ENCODE measurements at places on chromosomes 16 and 17. TPM values are rescaled to one million over a fixed set of nuclear protein-coding genes. Genes with fewer than 3 reads are reported as not detected.

TMEM235 gene
- polyA plus RNA-seq: not detected

- no peak for DNase-seq
These were observed 31.9 kb upstream of the CBX4 start for GRCh38 chr17:79871131-79871530.

GRCh38 chr17:38428112-38428642 lies at the start of gene ARHGAP23:
ARHGAP23 (plus strand) TSS chr17:38428464; CDS start chr17:38428486, 22 bp downstream.
- DNase-seq: no peak

HBZ gene
- 4.9 TPM for polyA plus RNA-seq

DNA sequence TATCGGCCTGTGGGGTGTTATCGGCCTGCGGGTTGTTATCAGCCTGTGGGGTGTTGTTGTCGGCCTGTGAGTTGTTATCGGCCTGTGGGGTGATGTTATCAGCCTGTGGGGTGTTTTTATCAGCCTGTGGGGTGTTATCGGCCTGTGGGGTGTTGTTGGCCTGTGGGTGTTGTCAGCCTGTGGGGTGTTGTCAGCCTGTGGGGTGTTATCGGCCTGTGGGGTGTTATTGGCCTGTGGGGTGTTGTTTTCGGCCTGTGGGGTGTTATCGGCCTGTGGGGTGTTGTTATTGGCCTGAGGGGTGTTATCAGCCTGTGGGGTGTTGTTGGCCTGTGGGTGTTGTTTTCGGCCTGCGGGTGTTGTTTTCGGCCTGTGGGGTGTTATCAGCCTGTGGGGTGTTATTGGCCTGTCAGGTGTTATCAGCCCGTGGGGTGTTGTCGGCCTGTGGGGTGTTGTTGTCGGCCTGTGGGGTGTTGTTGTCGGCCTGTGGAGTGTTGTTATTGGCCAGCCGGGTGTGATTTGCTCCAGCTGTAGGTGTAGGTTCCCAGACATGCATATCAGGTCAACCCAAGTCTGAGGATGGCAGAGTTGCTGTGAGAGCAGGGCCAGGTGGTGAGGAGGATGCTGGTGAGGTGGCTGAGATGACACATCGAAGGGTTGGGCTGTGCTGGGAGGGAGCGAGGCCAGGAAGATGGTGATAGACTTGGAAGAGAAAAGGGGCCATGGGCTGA lies 7.1 kb downstream of the TRARG1 start:
- no peak for DNase-seq

TBC1D3K gene
- polyA plus RNA-seq: not detected

DNA sequence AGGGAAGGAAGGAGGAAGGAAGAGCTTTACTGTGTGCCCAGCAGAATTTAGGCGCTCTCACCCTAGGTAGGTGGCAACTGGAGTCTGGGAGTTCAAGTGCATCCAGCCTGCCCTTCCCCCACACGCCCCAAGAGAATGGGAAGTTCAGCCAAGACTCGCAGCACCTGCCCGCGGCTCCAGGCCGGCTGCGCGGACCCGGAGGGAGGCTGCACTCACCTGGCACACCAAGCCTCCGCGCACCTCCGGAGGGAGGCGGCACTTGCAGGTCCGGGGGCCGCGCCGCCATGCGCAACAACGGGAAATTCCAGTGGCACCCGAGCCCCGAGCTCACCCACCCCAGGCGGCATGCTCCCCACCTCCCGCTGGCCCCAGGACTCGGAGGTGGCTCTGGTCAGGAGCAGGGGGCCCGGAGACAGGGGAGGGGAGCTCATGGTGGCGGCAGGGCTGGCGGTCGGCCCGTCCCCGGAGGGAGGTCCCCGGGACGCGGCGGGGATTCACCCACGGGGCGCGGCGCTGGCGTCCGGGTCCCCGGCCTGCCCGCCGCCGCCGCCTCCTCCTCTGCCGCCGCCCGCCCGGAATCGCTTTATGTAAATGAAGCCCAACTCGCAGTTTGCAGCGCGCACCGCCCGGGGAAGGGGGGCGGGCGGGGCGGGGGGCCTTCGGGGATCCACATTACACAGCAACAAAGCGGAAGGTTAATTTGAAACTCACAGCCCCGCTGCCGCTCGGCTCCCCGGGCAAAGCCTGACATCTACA lies at the start of gene ZFHX3:
TSS of gene ZFHX3 (minus strand) at position 593 of the 756 bp plus-strand sequence. CDS start 87,983 bp downstream, outside the sequence.
- DNase-seq: no peak

- no peak for DNase-seq
These were observed 307.7 kb downstream of the WWOX start for GRCh38 chr16:78407191-78407590.

C16orf96 gene
- 0.73 TPM for polyA plus RNA-seq

HOXB6 gene
- 0.80 TPM for polyA plus RNA-seq

DNA sequence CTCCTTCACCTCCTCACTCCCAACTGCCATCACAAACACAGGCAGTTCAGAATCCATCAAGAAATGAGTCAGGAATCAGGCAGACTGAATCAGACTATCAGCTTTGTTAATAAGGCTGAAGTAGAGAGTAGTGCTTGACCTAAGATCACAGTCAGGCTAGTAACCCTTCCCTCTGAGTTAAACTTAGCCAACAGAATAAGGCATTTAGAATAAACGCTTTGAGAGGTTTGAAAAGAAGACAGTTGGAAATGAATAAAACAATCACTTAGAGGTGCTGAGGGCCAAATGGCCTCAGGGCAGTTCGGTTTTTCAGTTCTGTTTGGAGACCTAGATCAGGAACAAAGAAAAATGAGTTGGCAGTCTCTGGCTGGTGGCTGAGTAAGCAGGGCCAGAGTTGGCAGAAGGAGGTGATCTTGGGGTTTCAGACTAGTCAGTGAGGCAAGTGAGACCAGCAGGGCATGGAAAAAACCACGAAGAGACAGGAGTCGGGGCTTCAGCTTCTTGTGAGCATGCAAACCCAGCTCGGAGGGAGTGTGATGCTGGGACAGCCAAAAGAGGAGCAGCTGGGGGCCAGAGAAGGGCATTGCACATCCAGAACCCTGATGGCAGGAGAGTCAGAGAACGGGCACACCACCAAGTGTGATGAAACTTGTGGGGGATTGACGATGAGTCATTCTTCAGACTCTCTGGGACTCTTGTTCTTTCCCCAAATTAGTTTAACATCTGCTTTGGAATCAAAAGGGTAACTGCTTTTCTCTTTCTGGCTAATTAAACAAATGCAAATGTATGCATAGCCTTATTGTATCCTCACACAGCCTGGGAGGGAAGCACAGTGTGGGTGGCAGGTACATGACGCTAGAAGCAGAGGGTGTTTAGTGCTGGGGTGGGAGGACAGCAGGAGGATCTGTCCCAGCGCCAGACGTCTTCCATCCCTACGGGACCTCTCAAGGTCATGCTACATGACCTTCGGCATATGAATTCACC lies 54.8 kb downstream of the SPECC1 start:
- DNase-seq: peak; percentile 52

DNA sequence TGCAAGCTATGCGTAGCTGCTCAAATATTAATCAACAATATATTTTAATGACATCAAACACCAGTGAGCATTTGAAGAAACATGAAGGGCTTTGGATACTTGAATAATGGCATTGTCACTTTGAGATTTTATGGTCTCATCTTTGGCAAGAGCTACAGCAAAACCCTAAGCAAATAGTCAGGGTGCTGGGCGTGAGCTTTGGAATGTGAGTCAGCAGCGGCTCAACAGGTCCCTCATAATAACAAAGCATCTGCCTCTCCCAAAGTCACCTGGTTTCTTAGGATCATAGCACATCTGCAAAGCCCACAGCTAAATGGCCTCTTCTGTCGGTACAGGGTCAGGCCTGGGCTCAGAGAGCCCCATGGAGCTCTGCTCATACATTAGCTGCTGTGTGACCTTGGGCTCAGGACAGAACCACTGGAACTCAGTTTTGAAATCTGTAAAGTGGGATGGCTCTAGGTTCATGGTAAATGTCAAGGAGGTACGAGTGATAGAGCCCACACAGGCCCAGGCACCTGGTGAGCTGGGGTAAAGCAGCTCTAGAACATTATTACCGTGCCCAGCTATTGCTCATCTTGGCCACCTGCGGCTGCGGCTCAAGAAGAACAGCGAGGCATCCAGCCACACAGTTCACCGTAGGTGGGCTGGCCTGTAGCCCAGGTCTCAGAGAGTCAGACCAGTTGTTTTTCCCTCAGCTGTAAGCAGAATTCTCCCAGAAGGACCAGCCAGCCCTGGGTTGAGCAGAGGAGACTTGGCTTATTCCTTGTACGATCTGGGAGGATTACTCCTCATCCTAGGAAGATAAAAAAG lies 544.5 kb upstream of the CDH11 start:
- no peak for DNase-seq

- no peak for DNase-seq
These were observed 3.1 kb upstream of the BANP start for GRCh38 chr16:87948119-87948545.

GRCh38 chr16:81491541-81492188 lies 47.1 kb downstream of the CMIP start:
- peak; percentile 46 for DNase-seq

GRCh38 chr16:83592778-83593177 lies 215.0 kb upstream of the HSBP1 start:
- DNase-seq: no peak

- DNase-seq: no peak
These were observed 10.1 kb upstream of the ARHGAP23 start for GRCh38 chr17:38418062-38418692.

SPNS2 gene
- polyA plus RNA-seq: 7.1 TPM

GRCh38 chr17:4433515-4434031 lies at the start of gene SPNS3:
SPNS3 (plus strand) TSS chr17:4433940; CDS start chr17:4433968, 28 bp downstream.
- no peak for DNase-seq

DNA sequence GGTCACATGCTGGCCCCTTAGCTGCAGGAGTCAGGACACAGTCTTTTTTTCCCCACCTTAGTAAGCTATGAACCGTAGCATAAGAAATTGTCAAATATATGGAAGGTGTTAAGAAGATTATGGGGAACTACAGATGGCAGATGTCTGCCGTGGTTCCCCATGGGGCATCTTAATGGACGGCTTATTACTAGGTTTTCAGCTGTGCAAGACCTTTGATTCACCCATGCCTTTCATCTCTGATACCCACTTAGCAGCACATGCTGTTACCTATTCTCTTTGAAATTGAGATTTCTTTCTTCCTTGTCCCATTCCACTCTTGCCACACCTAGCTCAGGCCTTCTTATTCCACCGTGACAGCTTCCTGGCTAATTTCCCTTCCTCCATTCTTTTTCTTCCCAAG lies 70.7 kb downstream of the RPTOR start:
- DNase-seq: no peak

- DNase-seq: peak; percentile 46
These were observed 204.2 kb upstream of the KCNJ16 start for GRCh38 chr17:69870751-69871199.

DNA sequence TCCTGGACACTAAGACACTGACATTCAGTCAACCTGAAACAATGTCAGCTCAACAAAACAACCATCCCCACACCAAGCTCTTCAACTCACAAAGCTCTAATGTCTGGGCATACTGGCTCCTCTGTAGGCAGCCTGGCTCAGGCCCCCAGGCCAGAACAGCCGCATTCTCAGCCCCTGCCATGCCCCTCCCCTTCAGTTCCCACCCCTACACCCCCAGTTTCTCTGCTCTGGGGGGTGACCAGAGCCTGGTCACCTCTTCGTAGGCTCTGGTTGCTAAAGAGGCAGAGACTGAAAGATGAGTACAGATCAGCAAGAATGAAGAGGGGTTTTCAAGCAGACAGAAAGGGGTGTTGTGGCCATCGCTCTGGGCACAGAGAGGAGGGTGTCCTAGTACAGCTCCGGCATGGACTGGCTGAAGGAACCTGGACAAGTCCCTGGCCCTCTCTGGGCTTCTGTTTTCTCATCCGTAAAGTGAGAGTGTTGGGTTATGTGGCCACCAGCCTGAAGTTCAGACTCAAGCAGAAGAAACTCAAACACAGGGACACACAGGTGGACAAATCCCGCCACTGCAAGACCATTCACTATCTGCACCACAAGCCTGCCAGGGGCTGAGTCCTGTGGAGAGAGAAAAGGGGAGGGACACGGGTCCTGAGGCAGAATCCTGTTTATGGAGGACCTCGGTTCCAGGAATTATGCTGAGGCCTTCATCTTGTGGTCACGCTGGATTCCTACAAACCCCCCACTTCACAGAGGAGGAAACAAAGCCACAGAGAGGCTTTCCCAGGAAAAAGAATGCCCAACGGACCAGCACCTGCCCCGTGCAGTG lies 987 bp upstream of the SLC4A1 start:
- no peak for DNase-seq

- DNase-seq: no peak
These were observed 1192.0 kb upstream of the CDH8 start for GRCh38 chr16:63228259-63228658.

KREMEN2 gene
- 4.0 TPM for polyA plus RNA-seq

- DNase-seq: no peak
These were observed 8.6 kb upstream of the DUSP14 start for GRCh38 chr17:37481001-37481665.

GRCh38 chr17:7889166-7889955 lies 772 bp downstream of the CHD3 start:
- DNase-seq: no peak

- DNase-seq: no peak
These were observed 6.9 kb downstream of the PIMREG start for GRCh38 chr17:6450926-6451832.

GRCh38 chr17:1256699-1257098 lies 13.5 kb upstream of the BHLHA9 start:
- no peak for DNase-seq

DNA sequence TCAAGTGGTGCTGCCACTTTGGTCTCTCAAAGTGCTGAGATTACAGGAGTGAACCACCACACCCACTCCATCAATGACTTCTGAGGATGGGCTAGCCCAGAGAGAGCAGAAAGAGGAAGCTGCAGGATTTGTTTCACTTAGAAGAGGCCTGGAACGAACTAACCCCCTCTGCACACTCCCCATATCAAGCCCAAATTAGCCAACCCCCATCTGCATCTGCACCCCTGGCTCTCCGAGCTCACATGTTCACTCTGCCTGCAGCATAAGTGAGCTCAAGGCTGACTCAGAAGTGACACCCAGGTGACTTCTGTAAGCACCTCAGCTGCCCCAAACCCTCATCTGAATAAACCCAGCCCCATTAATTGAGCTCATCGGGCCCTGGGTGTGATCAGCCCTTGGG lies 4.8 kb downstream of the SCNN1G start:
- no peak for DNase-seq

GRCh38 chr17:49168706-49169105 lies 36.1 kb downstream of the B4GALNT2 start:
- no peak for DNase-seq

PITPNM3 gene
- 6.7 TPM for polyA plus RNA-seq

IRX3 gene
- 16.8 TPM for polyA plus RNA-seq

DNA sequence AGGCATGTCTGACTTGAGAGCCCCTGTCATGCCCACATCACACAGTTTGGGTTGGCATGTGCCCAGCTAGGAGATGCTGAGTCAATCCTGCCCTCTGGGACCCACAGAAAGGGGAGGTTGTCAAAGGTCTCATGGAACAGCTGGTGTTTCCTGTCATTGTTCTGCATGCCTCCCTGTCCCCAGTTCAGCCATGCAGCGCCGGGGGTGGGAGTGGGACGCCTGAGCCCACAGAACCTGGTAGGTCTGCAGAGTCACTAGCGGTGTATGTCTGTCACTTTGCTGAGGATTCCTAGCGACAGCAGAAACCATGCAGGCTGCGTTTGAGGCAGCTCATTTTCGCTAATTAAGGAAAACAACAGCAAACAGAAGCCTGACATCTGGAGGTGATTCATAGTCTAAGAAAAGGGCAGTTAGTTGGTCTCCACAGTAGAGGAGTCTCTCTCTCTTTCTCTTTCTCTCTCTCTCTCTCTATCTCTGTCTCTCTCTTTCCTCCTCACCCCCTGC lies 19.6 kb upstream of the CCL1 start:
- no peak for DNase-seq

GRCh38 chr16:83681381-83681956 lies 126.3 kb upstream of the HSBP1 start:
- no peak for DNase-seq

GPRC5C gene
- 38.7 TPM for polyA plus RNA-seq

- peak; percentile 99 for DNase-seq
These were observed at the start of the genes RANBP10 and TSNAXIP1 for GRCh38 chr16:67806428-67807147. RANBP10 (minus strand) TSS chr16:67806560; CDS start chr16:67806536, 24 bp downstream. TSNAXIP1 (plus strand) TSS chr16:67806889; CDS start chr16:67807150, 261 bp downstream.

CBX2 gene
- 9.0 TPM for polyA plus RNA-seq

Measured in forelimb muscle (tissue), 1 donor.